A549 treated with dexamethasone at 1 μM for 4 hours (cell line): ENCODE measurements at places on chromosomes 11 and 22. TPM values are rescaled to one million over a fixed set of nuclear protein-coding genes. Genes with fewer than 3 reads are reported as not detected.

Gene TPH1
- 0.02 to 0.12 TPM (median 0.06 TPM) in 5 replicates for total RNA-seq

Gene ART1
- 0.08 TPM in 1 of 5 replicates, not detected in the others for total RNA-seq

Gene BTBD18
- 0.06 TPM in 1 of 5 replicates, not detected in the others for total RNA-seq

Gene ARHGAP20
- total RNA-seq = 0.01 to 0.06 TPM (median 0.03 TPM) in 4 of 5 replicates, not detected in the other
